ENCODE measurements at places on chromosomes 5 and 9.
A peak's percentile ranks its signal among the peaks of the same experiment; 100 is the strongest.

- DNase-seq, result no peak
These were observed 34.4 kb downstream of the RASGEF1C start for GRCh38 chr5:180174587-180174972.

DNA sequence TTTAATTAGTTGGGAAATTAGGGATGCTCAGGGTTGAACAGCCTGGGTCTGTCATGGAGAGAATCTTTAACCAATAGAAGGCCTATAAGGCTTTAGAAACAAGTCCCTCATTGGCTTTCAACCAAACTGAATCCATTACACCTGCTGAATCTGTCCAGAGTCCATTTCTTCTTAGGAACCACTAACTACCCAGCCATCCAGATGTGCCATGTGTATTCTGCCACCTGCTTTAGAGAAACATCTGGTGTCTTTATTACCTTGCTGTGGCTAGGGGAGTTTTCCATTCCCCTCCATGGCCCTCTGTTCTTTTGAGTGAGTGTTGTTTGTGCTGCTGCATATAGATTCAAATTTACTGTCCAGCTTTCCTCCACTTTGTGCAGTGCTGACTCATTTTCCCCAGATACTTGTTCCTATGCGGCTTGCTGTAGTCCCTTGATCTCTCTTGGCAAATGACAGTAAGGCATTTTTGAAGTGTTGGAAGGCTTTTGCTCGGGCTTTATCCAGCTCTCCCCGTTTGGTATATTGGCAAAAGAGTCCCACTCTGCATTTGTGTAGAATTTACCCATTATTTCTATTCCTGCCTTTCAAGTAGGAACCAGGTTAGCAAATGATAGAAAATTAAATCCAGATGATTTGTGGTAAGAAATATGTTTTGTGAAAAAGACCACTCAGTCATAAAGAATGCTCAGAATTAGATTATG is 54.6 kb downstream of the NLN start:
- no peak for DNase-seq

DNA sequence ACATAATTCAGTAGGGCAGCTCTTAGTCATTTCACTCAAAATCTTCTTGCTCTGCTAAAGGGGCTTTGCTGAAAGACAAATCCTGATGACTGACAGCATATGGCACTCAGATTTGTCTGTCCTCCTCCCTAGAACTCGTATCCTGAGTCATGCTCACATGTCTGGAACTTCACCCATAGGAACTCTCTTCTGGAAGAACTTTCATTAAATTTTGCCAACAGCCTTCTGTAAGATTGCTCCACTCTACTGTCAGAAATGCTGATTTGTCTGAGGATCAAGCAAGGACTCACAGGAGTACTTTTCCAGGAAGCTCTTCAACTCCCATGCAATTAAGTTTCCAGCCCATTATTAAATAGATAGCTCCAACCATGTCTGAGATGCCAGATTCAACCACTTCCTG is 59.8 kb upstream of the SNX2 start:
- no peak for DNase-seq

- DNase-seq, result no peak
These were observed 24.2 kb upstream of the MELK start for GRCh38 chr9:36548454-36548853.

DNA sequence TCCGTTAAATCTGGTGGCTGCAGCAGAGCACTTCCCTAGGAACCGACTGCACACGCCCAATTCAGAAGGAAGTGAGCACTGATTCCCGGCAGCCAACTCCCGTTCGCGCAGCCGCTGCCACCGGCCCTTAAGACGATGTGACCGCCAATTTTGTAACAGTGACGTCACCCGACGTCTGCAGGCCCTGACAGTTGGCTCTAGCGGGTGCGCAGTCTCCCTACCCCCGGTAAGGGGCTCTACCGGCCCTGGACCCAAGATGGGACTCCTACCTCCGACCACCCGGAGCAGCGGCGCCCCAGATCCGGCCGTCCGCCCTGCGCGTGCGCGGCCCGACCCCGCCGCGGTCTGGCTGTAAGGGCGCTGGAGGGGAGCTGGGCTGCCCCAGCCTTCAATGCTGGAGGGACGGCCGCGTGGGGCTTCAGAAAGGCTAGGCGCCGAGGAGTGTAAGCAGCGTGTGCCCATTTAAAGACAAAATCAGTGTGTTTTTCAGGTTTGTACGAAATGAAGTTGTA is 19.1 kb downstream of the DNAJA1 start:
- DNase-seq, result peak; percentile 73

- DNase-seq, result no peak
These were observed 73.4 kb upstream of the MEF2C start for GRCh38 chr5:88956416-88956815.

DNA sequence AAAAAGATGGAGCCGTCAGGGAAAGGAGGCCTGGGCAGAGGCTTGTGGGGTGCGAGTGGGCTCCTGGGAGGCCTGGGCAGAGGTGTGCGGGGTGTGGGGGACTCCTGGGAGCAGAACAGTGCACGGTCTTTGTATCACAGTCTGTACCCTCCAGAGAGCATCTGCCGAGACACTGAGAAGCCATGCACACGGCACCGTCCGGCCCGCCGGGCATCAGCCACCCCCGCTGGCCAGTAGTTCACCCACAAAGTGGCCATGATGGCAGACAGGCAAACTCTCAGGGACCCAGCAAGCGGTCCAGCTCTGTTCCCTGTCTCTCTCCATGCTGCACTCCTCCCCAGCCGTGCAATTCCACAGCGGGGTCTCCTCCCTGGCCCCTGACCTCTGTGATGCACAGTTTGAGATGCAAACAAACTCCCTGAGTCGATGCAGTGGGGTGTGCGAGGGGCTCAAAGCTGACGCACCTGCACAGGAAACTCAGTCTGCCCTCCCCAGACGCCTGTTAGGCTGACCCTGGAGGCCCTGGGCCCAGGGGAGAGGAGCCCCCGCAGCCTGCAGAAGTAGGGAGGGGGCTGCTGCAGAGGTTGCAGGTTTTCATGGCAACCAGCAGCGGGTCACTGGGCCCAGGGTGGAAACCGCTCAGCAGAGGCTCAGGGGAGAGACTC is 9.1 kb upstream of the GPSM1 start:
- DNase-seq, result no peak

DNA sequence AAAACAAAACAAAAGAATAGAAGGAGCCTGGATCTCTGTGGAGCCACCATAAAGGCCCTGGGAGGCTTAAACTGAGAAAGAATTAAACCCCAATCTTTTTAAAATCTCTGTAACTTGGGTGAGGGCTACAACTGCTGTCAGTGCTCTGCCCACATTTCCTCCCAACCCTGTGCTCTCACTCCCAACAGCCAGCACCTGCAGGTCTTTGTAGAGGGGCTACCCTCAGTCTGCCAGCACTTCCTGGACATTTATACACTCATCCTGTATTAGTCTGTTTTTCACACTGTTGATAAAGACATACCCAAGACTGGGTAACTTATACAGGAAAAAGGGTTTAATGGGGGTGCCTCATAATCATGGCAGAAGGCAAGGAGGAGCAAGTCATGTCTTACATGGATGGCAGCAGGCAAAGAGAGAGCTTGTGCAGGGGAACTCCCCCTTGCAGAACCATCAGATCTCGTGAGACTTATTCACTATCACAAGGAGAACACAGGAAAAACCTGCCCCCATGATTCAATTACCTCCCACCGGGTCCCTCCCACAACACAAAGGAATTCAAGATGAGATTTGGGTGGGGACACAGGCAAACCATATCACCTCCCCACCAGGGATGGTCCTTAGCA is 47.4 kb downstream of the SCAI start:
- no peak for DNase-seq

DNA sequence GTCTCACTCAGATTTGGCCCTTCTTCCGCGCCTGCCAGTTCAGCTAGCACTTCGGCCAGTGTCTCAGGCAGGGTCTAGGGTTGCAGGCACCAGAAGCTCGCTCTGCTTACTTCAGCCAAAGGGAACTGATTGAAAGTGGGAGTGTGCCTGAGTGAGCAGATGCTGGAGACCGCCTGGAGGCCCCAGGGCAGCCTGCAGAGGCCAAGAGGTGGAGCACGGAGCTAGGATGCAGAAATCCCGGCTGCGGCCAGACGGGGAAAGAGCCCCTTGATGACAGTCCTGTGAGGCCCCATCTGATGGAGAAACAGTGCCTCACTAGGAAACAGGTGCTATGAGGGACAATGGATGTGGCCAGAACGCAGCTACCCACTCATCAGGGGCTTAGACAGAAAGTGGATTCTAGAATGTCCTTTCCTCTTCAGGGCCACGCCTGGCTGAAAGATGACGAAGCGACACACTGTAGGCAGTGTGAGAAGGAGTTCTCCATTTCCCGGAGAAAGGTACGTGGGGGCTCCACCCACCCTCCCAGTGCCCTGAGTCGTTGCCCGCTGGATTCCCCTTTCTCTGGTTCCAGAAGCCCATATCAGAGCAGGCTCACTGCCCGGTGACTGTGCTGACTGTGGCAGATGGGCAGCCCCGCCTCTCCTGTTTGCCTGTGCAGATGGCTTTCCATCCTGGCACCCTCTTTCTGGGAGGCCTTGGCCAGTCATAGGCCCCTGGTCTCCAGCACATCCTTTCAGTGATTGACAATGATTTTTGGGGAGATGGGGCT is 16.1 kb downstream of the HNRNPH1 start:
- no peak for DNase-seq

DNA sequence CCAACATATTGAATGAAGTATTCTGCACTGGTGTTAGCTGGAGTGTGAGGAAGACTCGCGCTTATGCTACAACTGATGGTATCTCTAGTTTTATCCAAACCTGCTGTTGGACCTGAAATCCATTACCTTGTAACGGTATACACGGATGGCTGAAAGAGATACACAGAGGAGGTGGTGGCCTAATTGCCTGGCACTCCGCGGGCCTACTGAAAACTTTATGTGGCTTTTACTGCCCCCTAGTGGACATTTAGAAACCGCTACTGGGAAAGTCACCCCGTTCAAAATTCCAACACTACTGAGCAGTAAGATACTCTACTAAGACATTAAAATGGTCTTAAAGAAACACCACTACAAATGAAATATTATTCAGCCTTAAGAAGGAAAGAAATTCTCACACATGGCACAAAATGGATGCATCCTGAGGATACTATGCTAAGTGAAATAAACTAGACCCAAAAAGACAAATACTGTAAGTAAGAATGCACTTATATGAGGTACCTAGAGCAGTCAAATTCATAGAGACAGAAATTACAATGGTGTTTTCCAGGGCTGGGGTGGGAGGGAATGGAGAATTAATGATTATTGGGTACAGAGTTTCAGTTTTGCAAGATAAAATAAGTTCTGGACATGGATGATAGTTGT is 100.4 kb downstream of the TTLL11 start:
- peak; percentile 53 for DNase-seq

- no peak for DNase-seq
These were observed 281.7 kb downstream of the PARP8 start for GRCh38 chr5:50947906-50948683.

DNA sequence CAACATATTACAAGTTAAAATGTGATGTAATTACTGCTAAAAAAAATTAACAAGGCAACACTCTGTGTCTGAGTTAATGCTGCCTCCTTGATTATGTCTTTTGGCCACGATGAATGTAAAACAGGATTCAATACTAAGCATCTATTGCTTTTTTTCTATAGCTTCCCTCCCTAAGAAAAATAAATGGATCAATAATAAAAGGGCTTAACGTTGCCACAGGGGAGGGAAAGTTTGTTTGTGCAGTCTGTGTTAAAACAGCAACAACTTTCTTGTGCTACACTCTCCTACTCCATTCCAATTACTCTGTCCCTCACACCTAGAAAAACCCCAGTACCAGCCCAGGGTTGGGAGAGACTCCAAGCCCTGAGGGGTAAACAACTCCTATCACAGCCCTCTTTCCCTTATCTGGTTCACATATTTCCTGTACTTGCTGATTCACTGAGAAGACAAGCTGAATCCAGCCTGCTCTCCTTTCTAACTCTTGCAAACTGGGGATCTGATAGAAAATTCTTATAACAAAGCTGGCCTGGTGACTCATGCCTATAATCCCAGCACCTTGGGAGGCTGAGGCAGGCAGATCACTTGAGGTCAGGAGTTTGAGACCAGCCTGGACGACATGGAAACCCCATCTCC is 44.8 kb downstream of the PTPN3 start:
- DNase-seq, result no peak

DNA sequence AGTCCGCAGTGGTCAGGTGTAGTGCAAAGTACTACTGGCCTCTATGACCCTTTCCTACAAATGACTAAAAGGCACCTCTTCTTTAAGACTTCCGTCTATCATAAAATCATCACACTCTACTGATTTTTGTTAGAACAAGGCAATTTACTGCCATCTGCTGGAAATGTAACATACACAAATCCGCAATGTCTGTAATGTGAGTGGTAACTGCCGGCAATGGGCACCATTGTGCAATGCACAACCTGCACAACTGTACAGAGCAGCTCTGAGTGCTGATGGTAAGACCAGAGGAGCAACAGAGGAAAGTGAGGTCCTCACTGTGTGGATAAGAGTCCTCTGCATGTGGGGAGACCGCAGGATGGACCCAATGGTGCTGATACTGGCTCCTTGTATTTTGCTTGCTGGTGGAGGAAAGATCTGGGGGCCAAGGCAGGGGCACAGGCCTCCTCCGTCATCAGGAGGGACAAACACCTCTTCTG is 103.7 kb downstream of the ATPSCKMT start:
- DNase-seq, result no peak

GRCh38 chr5:89280103-89281037 is 397.4 kb upstream of the MEF2C start:
- DNase-seq, result no peak

- no peak for DNase-seq
These were observed 333.8 kb upstream of the CTNND2 start for GRCh38 chr5:12237837-12238575.

DNA sequence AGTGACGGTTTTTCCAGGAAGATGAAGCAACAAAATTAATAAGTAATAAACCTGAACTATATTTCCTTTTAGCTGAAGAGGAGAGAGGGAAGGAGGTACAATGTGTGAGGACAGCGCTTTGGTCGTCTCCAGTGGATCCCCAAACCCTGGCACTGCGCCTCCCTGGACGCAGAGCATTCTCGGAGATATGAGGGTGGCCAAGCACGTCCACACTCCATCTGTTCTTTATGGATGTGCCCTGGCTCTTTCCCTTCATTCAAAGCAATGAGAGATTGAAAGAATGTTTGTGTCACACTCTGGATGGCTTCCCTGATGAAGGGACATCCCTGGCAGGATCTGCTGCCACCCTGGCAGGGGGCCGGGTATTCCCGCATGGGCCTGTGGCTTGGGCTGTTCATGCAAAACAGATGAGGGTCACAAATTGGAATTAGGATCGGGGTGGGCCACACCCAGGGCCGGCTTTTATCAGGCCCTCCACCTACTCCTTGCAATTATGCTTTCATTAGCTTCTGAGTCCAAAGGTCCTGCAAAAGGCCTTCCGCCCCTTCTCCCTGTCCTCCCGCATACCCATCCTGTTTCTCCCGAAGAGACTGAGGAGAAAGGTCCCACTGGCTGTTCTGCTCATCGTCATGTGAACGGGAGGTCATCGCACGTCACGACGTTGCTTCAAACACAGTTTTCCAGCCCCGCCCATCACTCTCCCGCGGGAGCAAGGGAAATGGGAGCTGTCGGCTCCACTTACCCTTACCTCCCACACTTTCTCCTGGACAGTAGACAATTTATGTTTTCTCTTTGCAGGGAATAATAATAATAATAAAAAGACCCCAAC is 286.1 kb upstream of the IRX4 start:
- DNase-seq, result no peak

Measured in CD4-positive, alpha-beta T cell treated with Interleukin-4 for 1 hour (primary cell).